ENCODE measurements at places on chromosomes 12 and 14. TPM values are rescaled to one million over a fixed set of nuclear protein-coding genes. Genes with fewer than 3 reads are reported as not detected.

DNA sequence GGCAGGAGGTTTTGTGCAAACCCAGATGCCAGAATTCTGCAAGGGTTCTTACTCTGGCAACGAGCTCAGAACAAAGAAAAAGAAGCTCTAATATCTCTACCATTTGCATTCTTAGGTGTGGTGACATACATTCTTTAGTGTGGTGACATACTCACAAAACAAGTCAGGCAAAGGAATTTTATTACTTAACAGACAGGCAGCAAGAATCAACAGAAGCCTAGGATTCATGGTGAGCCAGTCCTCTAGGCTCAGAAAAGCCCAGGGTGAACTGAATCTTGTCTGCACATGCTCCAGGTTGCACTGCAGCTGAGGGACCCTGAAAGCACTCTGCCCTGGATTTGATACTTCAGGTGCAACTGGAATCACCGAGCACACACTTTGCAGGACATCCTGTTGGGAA lies 122.4 kb upstream of the PTPRQ start:
- no peaks in the 10 kb centered on the region for H3K27me3 ChIP-seq
- H3K27ac ChIP-seq: no peak overlapping the region
- no peak overlapping the region for H3K4me3 ChIP-seq
- no peak for DNase-seq

- H3K4me1 ChIP-seq: peaks cover 13% of the 10 kb centered on the region
- H3K27ac ChIP-seq: no peak overlapping the region
- DNase-seq: peak; percentile 46
- no peaks in the 10 kb centered on the region for H3K36me3 ChIP-seq
- no peaks in the 10 kb centered on the region for H3K27me3 ChIP-seq
These were observed 34.8 kb downstream of the IRF2BPL start for GRCh38 chr14:76993752-76994151.

DNA sequence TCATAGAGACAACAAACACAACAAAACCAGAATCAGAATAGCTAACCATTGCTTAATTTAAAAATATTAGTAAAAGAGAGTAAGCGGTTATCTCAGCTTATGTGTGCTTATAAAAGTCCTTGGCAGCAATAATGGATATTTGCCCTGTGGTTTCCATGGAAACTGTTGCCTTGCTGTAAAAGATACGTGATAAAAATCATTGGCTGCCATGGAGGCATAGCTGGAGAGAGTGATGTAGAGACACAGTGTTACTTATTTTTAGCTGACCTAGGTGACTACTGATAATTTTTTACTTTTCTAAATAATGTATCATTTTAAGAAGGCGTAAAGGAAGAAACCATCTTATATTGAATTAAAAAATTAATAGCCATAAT lies 92.9 kb downstream of the ERC1 start:
- H3K4me3 ChIP-seq: no peak overlapping the region
- H3K27ac ChIP-seq: no peak overlapping the region
- H3K27me3 ChIP-seq: no peaks in the 10 kb centered on the region
- DNase-seq: no peak

DNA sequence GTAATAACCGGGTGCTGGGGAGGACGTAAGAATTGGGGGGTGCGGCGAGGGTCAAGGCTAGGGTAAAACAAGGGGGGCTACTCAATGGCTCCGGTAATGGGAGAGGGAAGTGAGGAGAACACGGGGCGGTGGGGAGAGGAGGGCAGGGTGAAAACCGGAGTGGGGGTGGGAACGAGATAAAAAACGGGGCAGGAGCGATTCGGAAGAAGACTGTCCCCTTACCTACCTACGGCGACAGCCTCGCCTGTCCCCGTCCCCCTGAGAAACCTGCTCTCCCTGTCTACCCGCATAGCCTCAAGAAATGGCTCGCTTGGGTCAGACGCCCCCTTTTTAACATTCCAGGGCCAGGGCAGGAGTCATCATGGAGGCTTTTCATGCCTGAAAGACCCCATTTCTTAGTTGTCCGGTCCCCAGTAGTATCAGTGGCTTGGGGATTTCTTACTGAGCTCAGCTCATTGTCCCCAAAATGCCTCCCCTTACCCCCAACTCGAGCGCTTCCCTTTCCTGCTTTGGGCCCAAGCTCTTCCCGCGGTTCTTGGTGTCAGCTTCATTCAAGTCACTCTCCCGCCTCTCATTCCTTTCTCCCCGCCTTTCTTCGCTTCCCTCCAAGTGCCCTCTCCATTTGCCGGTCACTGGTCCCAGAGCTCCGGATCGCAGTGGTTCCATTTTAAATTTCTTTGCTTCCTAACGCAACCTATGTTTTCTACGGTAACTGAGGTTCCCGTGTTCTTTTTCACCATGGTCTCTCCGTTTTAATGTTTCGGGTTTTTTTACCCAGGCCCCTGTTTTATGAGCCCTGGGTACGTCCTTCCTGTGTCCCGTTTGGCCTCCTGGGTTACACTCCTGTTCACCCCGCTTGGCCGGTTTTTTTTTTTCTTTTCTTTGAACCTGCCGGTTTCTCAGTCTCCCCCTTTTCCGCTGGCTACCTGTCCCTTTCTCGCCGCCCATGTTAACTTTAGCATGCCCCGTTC lies 1.2 kb upstream of the WSB2 start:
- no peaks in the 10 kb centered on the region for H3K27me3 ChIP-seq
- peaks cover 10% of the 10 kb centered on the region for H3K36me3 ChIP-seq
- peak; percentile 73 for DNase-seq
- H3K4me3 ChIP-seq: peak overlapping the region; percentile 90
- peak overlapping the region; percentile 85 for H3K27ac ChIP-seq

DNA sequence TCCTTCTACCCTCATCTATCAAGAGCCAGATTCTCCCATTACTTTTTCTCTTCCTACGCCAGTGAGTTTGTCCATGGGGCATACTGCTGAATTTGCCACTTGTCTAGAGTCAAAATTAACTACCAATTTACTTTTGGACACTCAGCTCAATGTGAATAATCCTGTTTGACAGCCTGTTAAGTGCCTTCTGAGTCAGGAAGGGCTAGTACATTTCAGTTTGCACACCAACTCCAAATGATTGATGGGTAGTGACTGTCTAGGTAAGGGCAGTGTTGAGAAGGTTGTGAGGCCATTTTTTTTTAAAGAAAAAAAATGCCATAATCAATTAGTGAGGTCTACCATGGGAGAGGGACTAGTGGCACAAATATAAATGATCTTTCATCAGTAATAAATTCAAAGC lies 21.8 kb upstream of the TRIM9 start:
- H3K27ac ChIP-seq: no peak overlapping the region
- no peaks in the 10 kb centered on the region for H3K36me3 ChIP-seq
- H3K4me3 ChIP-seq: no peak overlapping the region
- no peaks in the 10 kb centered on the region for H3K4me1 ChIP-seq
- no peak for DNase-seq

DNA sequence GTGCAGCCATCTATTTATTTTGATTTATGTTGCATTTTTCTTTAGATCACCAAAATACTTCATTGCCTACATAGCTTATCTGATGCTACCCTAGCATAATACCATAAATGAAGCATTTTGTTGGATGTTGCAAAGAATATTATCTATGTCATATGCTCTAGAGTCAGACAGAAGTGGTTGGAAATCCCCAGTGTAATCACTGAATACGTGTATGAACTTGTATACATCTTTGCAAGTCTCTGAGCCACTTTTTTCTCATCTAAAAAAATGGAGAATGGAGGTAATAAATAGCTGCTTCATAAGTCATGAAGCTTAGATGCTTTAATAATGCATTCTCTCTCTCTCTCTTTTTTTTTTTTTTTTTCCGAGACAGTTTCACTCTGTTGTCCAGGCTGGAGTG lies 18.5 kb downstream of the EVL start:
- H3K36me3 ChIP-seq: no peaks in the 10 kb centered on the region
- DNase-seq: no peak
- no peaks in the 10 kb centered on the region for H3K27me3 ChIP-seq

DNA sequence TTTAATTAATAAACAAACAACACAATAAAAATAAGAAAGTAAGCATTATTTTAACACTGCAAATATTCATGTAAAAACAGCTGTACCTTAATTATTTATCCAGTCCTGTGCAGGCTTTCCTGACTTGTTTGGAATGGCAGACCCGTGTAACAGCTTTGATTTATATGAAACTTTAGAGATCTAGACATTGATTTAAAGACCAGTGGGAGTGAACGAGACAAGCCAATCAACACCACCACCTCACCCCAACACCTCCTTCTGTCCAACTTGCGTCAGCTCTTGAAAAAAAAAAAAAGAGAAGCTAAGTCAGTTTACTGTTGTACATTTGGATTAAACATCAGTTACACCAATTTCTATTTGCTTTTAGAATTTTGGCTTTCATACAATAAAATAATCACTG lies 22.3 kb downstream of the SLC38A4 start:
- no peaks in the 10 kb centered on the region for H3K36me3 ChIP-seq
- no peak overlapping the region for H3K4me3 ChIP-seq
- no peak for DNase-seq
- no peaks in the 10 kb centered on the region for H3K4me1 ChIP-seq
- H3K27me3 ChIP-seq: no peaks in the 10 kb centered on the region

GRCh38 chr14:104306450-104307040 lies 168.2 kb downstream of the KIF26A start:
- no peak overlapping the region for H3K27ac ChIP-seq
- no peaks in the 10 kb centered on the region for H3K36me3 ChIP-seq
- no peak for DNase-seq
- H3K4me3 ChIP-seq: no peak overlapping the region
- H3K4me1 ChIP-seq: no peaks in the 10 kb centered on the region
- no peaks in the 10 kb centered on the region for H3K27me3 ChIP-seq

GRCh38 chr12:26128168-26128567 lies 3.3 kb upstream of the BHLHE41 start:
- H3K4me1 ChIP-seq: peaks cover 7% of the 10 kb centered on the region
- no peaks in the 10 kb centered on the region for H3K36me3 ChIP-seq
- H3K27ac ChIP-seq: no peak overlapping the region
- DNase-seq: no peak
- H3K27me3 ChIP-seq: peaks cover 63% of the 10 kb centered on the region

DNA sequence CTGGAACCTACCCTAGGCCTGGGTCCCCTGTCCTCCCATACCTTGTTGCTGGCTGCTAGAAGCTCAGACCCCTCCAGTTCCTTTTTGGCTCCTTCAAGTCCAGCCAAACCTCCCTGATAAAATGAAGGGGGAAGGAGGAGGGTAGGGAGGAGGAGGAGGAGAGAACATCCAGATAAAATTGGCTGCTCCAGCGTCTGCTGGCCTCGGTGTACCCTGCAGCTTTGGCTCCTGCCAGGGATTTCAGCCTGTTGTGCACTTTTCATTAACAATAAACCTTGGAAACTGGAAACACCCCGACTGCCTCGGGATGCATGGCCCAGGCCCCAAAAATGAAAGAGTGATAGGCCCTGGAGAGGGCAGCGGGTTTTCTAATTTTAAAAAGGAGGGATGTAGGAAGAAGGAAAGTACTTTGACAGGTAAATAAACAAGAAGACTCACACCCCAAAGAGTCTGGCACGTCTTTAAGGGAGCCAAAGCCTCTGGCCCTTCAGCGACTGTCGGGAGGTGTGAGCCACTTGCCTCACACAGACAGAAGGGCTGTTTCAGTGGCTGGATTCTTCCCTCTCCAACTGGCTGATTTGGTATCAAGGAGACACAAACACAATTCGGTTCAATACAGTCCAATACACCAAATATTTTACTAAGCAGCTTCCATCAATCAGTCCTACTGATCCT lies 49.8 kb downstream of the NUAK1 start:
- no peak for DNase-seq
- H3K4me1 ChIP-seq: peaks cover 8% of the 10 kb centered on the region
- H3K27ac ChIP-seq: no peak overlapping the region
- no peak overlapping the region for H3K4me3 ChIP-seq

- H3K27me3 ChIP-seq: peaks cover 29% of the 10 kb centered on the region
- H3K27ac ChIP-seq: no peak overlapping the region
- H3K4me1 ChIP-seq: peaks cover 5% of the 10 kb centered on the region
- peak overlapping the region; percentile 56 for H3K4me3 ChIP-seq
- no peaks in the 10 kb centered on the region for H3K36me3 ChIP-seq
These were observed 3.4 kb downstream of the RTL1 start for GRCh38 chr14:100899884-100900771.

DNA sequence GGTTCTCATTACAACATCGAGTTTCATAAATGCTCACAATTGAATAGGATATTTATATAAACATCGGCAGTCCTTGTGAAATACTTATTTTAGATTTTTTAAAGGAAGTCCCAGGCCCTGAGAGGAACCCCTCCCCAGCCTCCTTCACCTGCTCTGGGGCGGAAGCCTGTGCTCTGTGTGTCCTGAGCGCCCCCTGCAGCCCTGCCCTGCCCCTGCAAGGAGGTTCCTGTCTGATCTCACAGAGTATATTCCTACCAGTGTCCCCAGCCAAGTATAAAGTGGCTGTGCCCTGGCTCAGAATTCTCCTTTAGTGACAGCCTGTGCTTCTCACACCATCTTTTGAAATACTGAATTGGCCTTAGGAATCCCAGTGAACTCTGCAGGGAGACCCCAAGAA lies 659.5 kb downstream of the TMEM121 start:
- no peak overlapping the region for H3K27ac ChIP-seq
- H3K4me1 ChIP-seq: no peaks in the 10 kb centered on the region
- H3K4me3 ChIP-seq: no peak overlapping the region
- no peaks in the 10 kb centered on the region for H3K27me3 ChIP-seq
- DNase-seq: no peak

Gene TNS2
- total RNA-seq: 4.7 TPM

Gene APOF
- total RNA-seq: not detected

Data from H1 (cell line).